ENCODE measurements at places on chromosomes 3 and 15.

DNA sequence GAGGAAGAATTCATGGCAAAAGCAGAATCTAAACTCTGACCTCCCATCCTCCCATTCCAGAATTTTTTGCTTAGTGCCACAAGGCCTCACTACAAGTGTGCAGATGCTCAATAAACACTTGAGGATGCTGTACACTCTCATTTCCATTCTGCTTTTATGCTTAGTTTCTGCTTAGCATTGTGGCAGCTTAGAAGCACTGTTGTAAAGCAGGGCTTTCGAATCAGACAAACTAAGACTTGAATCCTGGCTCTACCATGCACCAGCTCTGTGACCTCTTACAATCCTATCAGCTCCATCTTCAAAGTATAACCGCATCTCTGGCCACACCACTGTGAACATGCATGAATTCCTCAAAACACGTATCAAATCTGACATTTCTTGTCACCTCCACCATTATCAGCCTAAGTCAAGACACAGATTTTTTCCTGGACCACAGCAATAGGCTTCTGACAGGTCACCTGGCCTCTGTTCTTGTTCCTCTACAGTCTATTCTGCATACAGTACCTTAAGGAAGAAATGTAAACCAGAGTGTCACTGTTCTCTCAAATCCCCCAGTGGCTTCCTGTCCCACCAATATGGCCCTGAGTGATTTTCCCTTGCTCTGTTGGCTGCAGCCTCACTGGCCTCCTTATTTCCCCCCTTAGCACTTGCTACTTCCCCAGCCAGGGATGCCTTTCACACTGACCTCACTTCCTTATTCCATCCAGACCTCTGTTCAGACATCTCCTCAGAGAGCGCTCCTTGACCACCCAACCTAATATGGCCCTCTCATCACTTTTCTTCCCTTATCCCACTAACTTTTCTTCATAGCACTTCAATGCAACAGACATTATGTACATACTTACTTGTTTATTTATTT is 8.1 kb upstream of the PHC3 start:
- peak; percentile 43 for DNase-seq

GRCh38 chr15:78565951-78566774 is 843 bp downstream of the CHRNA5 start:
- peak; percentile 17 for DNase-seq

- no peak for DNase-seq
Observed at GRCh38 chr3:157390713-157391515, 45.7 kb upstream of the PTX3 start.

- no peak for DNase-seq
Observed at GRCh38 chr3:129197321-129197720, 13.6 kb upstream of the CNBP start.

DNA sequence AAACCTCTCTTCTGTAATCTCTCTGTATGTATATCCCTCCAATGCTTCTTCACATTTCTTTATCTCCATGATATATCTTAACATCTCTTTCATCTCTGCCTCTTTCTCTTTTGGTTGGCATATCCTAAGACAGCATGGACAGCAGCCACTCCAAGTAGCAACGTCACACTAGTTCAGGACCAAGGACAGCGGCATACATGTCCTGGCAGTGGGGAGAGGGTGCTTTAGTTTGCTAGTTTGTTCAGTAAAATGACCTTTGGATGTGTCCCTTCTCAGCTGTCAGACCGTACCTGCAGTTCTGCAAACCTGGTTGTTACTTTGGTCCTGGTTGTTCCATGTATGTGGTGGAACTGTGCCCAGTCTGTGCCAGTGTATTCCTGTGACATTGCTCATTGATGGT is 225.6 kb upstream of the ROPN1 start:
- DNase-seq: peak; percentile 69

- DNase-seq: no peak
Observed at GRCh38 chr3:186931532-186932280, 1.4 kb downstream of the ST6GAL1 start.

DNA sequence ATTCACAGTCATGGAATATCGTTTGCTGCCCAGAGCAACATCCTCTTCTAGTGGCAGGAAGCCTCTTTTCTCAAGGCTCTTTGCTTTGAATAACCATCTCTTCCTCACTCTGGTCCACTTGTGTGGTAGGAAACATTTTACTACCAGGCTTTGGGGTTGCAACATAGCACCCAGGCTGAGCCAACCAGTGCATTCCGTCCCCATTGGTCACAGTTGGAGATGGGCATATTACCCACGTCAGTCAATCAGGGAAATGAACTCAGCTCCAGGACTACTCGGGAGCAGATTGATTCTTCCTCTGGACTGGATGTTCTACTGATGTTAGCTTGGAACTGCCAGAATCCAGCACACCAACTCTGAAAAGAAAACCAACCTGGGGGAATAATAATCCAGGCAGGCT is 4.2 kb upstream of the PEX5L start:
- DNase-seq: no peak

DNA sequence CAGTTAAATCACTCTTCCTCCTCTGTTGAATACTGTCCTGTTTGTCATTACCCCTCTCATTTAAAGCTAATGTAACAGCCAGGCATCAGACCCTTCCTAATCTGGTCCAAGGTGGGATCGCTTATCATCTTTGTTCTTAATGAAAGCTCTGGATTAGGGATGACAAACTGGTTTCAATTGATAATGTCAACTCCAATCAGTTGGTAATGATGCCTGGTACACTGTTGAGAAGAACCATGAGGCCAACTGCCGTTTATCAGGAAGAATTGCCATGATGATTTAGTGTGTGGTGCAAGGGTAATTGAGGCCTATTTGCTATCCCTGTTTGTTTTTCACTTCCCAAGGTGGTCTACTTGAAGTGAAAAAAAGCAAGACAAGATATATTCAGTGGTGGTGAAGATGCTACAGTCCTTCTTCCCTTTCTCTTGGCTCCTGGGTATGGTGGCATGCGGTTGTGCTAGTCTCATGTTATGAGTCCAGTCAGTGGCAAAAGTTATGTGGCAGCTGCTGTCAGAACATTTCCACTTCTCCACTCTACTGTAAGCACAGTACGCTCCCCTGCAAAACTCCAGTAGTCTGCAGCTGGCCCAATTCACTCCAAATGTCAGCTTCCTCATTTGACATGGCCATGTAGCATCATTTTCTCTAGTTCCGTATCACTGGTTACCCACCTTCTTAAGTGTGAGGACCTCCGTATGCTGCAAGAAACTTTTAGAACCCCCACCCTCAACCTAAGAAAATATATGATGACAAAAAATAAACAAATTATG is 72.5 kb downstream of the MORC1 start:
- DNase-seq: no peak

DNA sequence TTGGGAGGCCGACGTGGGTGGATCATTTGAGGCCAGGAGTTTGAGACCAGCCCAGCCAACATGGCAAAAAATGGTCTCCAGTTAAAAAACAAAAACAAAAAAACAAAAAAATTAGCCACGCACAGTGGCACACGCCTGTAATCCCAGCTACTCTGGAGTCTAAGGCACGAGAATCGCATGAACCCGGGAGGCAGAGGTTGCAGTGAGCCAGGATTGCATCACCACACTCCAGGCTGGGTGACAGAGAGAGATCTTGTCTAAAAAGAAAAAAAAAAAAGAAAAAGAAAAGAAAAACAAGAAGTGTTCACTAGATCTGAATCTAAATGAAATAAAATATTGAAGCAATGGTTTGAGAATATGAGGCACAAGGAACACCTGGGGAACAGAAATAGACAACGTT is 36.7 kb downstream of the SLC9A9 start:
- no peak for DNase-seq

- no peak for DNase-seq
Observed at GRCh38 chr3:139173372-139174108, 128.8 kb upstream of the PRR23C start.

DNA sequence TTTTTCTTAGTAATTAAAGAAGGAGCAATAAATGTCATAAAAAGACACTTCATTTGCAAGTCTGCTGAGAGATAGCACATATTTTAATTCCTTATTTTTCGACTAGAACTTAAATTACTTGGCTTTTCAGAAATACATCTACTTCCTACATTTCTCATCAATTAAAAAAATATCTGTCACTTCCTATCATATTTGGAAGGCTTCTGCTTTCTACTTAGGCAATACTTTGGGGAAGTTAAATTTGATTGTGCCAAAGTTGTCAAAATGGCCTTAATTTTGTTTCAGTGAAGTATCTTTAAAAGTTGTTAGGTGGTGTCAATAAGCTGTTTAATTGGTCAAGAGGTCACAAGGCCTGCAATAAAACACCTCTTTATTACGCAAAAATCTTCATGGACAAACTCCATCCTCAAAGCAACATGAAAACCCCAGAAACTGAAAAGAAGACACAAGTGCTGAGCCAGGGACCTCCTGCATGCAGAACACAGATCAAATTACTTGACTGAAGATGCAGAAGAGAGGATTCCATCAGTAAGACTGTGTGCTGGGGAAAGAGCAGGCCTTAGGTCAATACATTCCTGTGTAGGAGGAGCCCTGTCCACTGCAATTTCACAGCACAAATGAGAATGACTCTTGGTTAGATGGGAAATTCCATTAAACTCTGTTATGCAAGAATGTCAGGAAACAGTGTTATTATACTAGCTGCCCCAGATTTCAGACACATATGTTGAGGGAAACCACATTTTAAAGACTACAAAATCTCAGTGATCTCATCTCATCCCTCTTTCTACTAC is 48.0 kb upstream of the FSTL1 start:
- peak; percentile 60 for DNase-seq

- DNase-seq: no peak
Observed at GRCh38 chr3:11610044-11610671, 33.6 kb downstream of the VGLL4 start.

GRCh38 chr15:69859866-69860265 is 237.9 kb downstream of the TLE3 start:
- no peak for DNase-seq

DNA sequence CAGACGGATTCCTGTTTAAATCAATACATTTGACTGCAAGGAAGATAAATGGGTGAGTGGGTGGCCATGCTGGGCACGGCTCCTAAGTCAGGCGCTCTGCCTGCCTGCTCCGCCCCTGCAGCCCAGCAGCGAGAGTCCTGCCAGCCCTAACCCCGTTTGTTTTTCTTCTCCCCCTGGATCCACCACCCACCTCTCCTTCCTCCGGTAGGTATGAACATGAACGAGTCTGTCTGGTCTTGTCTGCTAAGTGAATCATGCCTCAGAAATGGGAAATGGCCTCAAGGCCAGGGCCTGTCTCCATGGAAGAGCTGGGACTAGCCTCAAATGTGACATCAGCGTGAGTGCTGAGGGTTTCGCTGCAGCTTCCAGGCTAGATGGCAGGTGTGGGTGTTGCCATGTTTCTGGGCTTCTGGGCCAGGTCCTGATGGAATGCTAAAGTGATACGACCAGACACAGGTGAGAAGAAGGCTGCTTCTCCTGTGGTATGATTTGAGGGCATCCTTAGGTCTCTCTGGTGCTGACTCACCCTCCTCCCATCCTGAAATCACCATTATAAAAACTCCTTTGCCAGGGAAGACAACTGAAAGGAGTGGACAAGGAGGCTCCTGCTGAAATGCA is 5.6 kb upstream of the FEM1B start:
- no peak for DNase-seq

- DNase-seq: no peak
Observed at GRCh38 chr15:59821286-59821685, 132.2 kb upstream of the BNIP2 start.

GRCh38 chr15:70426096-70426821 is 328.5 kb upstream of the TLE3 start:
- DNase-seq: no peak

DNA sequence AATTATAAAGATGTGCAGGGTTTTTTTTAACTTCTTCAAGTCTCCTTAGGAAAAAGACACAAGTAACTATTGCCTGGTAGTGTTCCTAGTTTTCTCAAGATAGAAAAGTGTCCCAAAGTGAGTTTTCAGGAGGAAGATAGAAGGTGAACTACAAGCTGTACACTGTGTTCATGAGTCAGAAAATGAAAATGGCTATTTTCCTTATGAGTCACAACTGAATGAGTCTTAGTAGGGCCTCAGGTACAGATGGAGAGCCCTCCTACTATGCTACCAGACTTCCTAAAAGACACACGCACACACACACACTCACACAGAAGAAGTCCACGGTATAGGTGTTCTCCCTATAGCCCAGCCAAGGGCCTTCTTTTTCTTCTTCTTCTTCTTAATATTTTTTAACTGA is 3.1 kb downstream of the MYO1E start:
- no peak for DNase-seq

DNA sequence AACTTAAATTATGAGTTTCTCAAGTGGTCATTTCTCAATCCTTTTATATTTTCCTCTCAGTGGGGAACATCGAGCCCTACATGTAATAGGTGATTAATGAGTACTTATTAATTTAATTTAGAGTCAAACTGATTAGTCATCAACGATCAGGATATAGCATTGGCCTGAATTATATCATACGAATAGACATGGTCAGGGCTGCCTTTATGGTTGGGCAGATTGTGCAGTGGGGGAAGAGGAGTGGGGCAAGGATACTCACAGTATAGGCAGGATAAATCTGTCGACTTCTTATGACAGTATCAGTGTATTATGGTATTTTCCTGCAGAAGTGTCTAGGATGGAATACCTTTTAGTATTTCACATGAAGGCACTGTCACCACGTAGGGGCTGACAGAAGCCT is 27.0 kb downstream of the C2CD4A start:
- no peak for DNase-seq

DNA sequence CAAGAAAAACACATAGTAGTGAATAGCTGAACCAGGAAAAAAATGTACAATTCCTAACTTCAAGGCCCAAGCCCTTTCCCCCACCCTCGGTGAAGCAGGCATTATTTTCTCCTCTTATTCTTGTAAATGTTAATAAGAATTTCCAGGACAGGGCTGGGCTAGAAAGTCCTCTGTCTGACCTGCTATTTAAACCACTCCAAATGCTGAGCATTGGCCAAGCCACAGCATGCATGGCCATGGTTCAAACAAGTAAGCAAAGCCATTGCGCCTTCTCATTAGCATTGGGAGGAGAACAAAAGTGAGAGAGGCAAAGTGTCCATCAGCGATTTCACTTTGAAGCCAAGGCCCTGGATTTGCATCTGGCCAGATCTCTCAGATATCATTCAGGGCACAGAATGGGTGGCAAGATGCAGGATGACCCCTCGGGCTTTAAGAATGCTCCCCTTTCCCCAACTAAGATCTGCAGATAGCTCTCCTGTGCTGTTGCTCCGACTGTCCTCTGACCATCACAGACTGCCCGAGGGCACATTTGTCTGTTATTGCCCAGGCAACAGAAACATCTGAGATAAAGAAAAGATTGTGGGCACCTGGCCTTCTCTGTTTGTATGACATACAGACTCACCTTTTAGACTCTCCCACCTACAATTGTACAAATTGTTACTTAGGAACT is 46.3 kb downstream of the CEMIP start:
- no peak for DNase-seq

DNA sequence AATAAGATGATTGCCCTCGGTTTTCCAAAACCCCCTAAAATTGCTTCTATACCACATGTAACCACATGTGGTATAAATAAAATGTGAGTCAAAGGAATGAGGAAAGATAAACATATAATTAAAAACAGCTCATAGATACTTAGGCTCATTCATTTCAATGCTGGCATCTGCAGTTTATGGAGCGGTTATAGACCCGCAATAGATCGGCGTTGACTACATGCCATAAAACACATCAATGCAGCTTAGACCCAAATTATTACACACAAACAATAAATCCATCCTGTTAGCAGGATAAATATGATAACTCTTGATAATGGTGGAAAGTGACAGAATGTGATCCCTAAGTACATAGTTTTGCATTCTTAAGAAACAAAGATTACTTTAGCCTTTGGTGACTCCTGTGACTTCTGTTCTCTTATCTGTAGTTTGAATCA is 143.7 kb downstream of the NR2F2 start:
- DNase-seq: no peak

- DNase-seq: no peak
Observed at GRCh38 chr15:31840849-31841476, 189.4 kb upstream of the CHRNA7 start.
